OCI-M1 (cell line): ENCODE measurements at places on chromosomes 5 and 9.

- DNase-seq, result no peak
These were observed 183.7 kb downstream of the HCN1 start for GRCh38 chr5:45512521-45512920.

DNA sequence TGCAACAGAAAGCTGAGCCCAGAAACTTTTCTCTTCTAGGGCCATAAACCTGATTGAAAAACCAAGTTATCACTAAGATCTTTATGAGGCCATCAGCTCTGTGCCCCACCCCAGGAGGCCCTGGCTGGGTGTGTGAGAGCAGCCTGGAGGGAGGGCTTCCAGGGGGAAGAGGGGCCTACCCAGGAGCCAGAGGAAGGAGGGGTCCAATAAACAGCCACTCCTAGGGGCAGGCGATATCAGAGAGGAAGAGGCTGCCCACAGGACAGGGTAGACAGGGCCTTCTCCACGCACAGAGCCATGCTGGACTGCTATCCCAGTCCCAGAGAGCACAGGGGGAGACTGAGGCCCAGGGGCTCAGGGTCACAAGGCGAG lies 4.5 kb upstream of the CDX1 start:
- no peak for DNase-seq

DNA sequence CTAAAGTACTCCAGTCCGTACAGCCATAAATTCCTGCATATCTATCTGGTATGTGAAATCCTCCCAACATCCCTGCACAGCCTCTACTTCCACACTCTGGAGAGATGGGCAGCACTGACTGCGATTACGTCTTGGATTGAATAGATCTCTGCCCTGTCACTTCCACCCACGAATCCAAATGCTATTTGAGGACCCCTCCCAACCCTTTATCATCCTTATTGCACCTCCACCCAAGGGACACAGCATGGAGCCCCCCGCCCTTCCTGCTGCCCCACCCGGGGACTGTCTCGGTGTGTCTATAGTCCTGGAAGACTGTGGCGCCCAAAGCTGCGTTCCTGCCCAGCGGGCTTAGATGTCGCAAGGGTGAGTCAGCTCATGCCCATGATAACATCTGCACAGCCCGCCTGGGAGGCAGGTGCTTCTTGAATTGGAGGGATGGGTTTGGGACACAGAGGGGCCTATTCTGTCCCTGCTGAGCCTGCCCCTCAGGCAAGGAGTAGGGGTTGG lies 105.7 kb upstream of the HAND1 start:
- no peak for DNase-seq

- DNase-seq, result no peak
These were observed 631.4 kb upstream of the DMAC1 start for GRCh38 chr9:8430945-8431344.

DNA sequence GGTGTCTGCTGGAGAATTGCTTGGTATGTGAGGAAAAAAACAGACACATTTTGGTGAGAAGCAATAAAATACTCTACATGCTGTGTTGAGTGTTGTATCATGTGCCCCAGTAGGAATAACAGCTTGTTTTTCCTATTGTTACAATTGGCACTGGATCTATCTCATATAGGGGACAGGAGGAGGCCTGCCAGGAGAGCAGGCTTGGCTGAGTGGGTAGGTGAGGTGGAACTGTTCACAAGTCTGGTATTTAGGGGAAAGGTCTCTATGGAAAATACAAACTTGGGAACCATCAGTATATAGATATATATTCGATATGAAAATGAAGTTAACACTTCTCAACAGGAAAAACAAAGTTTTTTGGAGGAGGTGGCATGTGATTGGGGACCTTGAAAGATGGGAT lies 9.5 kb upstream of the SH3TC2 start:
- DNase-seq, result no peak

DNA sequence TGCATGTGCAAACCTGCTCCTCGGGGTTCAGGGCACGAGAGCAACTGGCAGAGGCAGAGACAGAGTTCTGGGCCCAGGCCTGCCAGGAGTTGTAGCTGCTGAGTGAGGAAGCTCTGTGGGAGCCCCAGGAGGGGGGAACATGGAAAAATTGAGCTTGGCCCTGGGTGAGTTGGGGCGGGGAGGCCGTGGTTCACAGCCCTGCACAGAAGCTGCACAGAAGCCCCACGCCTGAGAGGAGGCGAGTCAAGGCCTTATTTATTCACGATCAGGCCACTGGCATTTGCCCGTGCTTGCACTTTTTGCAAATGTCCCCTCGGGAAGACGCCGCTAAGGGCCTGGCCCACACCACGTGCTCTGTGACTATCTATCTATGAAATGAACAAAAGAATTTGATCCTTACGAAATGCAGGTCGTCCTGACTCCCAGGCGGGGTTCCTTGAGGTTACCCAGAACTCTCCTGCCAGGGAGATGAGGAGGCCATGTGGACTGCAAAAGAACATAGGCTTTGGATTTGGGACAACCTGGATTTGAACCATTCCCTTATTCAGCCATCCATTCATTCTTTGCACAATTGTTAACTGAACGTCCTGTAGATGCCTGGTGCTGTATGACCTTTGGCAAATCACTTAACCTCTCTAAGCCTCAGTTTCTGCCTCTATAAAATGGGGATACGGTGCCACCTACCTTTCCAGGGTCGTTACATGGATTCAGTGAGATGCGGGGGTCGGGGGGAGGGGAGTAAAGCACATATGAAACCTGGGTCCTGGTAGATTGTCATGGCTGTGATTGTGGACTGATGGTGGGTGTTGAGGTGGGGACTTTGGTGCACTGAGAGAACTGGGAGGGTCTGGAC lies 17.9 kb downstream of the COL27A1 start:
- no peak for DNase-seq

GRCh38 chr9:13621872-13622564 lies 342.5 kb upstream of the MPDZ start:
- no peak for DNase-seq

GRCh38 chr9:33794560-33794959 lies 801 bp upstream of the PRSS3 start:
- no peak for DNase-seq

DNA sequence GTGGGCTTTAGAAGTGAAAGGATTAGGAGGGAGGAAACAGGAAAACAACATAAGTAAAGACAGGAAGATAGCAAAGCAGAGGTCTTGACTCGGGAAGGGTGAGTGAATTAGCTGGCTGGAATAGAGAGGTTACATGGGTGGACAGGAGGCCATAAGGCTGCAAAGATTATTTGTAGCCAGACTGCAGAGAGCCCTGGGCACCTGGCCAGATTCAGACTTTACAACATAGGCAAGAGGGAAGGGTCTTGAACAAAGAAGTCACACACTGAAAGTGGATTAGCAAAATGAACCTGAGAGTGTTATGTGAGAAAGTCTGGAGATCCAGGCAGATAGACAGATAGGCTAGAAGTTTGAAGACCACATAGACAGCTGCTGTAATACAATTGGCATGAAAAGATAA lies 29.7 kb upstream of the CER1 start:
- DNase-seq, result no peak

DNA sequence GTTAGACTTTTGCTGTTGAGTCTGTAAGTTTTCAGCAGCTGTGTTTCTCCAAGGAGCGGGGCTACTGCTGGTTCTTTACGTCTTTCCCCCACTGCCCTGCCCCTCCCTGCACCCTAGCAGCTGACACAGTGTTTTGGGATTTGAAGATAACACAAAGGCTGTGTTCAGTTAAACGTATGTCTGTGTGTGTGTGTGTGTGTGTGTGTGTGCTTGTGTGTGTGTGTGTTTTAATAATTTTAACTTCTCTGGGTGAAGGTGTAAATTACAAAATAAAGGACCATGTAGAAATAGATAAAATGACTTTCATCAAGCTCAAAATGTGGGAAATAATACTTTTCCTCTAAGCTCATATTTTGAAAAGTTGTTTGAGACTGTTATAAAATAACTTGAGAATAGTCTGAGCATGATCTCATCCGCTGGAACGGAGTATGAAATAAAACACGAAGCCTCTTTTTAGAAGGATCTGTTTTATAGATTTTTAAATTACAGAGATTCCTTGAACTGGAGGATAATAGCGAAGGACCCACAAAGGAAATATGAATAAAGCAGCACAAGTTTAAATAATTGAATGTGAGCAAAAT lies 10.9 kb downstream of the ABL1 start:
- DNase-seq, result peak; percentile 78

DNA sequence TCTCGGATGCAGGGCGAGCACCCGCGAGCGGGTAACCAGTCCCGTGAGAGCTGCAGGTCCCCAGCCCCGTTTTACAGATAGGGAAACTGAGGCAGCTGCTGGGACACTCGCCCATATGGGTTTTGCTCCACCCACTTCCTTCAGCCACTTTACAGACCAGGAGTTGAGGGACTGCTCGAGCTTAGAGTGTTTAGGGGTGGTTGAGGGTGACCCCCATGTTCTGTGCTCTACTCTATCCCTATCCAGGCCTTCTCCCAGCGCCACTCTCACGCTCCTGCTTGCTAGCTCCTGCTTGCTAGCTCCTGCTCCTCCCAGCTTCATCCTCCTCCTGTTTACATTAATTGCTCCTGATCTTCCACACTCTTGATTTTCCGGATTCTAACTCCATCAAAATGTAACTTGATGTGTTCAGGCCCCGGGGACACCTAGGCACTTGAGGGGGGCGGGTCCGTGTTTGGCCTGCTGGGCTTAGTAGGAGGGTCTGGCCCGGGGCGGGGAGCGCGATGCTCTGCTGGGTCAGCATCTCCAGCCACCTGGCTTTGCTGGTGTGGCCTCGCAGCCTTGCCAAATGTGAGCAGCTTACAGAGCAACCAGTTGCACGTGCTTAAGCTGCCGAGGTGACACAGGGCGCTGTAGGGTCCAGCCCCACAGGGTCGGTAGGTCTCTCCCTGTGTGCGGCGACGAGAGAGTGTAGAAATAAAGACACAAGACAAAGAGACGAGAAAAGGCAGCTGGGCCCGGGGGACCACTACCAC lies 1.5 kb upstream of the PTGES2 start:
- no peak for DNase-seq

- DNase-seq, result no peak
These were observed 91.6 kb downstream of the CFAP90 start for GRCh38 chr5:7759257-7759871.

- DNase-seq, result no peak
These were observed 2.3 kb downstream of the ADRB2 start for GRCh38 chr5:148828511-148829247.

GRCh38 chr5:122221857-122222256 lies 90.2 kb upstream of the SNCAIP start:
- DNase-seq, result no peak

GRCh38 chr5:88673253-88674105 lies 209.5 kb downstream of the MEF2C start:
- no peak for DNase-seq

GRCh38 chr5:94498199-94498598 lies 120.2 kb downstream of the KIAA0825 start:
- no peak for DNase-seq

- DNase-seq, result peak; percentile 18
These were observed 27.3 kb downstream of the CNTFR start for GRCh38 chr9:34562135-34562745.

DNA sequence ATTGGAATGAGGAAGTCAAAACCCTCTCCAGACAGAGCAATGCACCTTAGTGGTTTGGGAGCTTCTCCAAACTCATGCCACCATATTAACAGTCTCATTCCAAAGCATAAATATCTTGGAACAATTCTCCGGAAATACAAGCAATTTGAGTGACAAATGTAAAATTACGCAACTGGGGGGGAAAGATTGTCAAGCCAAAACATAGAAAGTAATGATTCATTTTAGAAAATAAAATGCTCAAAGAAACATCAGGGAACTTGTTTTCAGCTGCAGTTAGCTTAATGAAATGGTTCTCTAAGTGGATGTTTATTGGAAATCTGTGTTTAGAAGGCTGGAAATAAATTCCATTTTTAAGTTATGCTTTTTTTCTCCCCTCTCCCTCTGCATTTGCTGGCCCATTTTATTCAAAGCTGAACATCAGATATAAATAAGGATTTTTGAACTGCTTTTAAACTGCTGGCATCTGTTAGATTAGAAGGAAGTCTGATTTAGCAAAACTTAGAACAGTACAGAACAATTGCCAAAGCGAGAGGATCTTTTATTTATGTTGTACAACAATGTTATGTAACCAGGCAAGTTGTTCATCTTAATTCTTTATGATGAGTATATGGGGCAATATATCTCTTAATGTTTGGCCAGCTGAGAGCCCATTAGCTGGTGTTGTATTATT lies 551.9 kb downstream of the PRELID2 start:
- DNase-seq, result no peak

DNA sequence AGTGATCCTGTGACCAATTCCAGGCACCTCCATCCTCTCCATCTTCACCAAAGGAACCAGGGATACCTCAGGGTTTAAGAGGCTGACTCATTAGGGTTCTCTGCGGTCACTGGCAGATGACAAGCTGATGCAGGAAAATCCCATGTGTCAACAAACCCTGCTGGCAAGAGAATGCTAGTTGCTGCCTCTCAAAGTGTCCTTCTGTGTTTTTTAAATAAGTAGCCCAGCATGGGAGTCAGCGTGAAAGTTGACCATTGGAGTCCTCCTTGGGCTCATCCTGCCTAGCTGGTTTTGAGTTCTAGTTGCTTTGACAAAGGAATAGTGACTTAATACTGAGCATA lies 200.2 kb downstream of the SLIT3 start:
- no peak for DNase-seq

GRCh38 chr5:127872494-127872893 lies 169.3 kb downstream of the CCDC192 start:
- no peak for DNase-seq

DNA sequence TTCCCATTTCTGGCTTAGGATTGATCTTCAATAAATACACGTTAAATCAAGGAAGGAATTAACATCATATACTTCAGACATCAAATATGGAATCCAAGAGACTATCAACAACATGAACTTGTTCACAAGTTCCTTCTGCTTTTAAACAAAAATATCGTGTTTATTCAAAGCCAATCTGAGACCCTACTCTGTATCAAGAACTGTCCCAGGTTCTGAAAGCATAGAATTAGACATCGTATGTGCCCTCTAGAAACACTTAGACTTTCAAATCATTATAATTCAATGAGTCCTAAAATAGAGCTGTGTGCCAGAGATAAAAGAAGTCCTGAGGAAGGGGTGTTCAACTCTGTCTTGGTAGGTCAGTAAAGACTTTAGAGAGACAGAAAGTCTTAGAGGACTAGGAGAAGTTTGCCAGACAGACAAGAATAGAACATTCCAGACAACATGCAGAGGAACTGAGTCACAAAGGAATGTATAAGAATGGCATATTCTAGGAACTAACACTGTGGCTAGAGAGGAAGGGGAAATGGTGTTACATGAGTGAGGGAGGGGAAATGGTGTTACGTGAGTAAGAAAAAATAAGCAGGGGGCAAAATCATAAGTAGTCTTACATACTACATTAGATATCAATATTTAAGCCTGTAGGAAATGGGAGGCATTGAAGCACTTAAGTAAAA lies 2.9 kb downstream of the TPD52L3 start:
- no peak for DNase-seq
